Substantia nigra (tissue), 51 donors: ENCODE measurements at places on chromosomes 6 and 20.

DNA sequence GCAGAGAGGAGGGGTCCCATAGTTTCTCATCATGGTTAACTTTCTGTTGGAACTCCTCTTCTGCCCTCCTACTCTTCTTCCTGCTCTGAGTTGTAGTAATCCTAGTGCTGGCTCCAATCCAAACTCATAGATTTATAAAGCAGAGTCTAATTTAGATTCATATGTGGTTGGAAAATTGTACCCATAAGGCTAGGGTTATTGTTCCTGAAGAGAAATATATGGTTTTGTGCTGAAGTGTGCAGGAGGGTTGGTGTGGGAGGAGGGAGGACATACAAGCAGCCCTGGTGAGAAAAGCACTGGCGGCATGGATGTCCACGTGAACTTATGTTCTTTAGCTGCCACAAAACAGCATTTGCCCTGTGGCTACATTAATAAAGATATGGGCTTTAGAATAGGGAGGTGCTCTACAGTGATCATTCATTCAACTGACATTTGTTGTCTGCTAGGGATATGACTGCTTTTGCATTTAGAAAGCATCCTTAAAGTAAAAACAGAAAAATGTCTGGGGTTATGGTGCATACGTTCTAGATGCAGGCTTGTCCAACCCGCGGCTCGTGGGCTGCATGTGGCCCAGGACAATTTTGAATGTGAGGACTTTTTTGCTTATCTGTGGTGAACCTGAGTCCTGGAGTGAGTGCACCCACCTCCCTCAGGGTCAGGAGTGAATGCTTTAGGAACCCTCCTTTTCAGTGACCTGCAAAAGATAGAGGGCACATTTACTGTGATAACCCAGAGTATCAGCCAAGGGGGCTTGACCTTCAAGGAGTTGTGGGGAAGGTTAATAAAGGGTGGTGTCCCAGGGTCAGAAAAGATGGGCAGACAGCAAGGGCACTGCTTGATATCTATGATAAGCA, 4.1 kb downstream of the HLA-A start:
- no peak for DNase-seq

DNA sequence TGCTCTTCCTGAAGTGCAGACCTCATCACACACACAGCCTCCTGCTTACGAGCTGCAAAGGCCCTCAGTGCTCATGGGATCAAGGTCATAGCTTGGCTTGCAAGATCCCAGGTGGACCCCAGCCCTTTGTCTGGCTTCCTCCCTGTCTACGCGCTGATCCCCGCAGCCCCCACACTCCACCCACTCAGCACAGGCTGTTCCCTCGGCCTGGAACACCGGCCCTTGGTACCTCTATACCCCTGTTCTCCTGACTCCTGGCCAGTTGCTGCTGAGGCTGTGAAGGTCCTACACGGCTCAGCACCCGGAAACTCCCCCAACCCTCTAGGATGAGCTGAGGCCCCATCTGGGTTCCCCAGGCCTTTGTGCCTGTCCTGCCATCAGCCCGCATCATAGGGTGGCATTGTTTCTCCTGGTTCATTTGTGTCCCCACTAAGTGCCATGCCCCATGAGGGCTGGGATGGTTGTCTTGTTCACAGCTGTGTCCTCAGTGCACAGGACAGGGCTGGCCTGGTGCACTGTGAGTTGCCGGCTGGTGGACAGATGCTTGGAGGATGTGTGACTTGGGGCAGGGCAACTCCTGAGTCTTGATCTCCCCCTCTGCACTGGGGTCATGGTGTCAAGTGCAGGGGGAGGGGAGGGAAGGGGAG, 57.0 kb downstream of the ADNP start:
- no peak for DNase-seq

- DNase-seq = no peak
Observed at GRCh38 chr20:57384486-57384885, 6.7 kb upstream of the RBM38 start.

DNA sequence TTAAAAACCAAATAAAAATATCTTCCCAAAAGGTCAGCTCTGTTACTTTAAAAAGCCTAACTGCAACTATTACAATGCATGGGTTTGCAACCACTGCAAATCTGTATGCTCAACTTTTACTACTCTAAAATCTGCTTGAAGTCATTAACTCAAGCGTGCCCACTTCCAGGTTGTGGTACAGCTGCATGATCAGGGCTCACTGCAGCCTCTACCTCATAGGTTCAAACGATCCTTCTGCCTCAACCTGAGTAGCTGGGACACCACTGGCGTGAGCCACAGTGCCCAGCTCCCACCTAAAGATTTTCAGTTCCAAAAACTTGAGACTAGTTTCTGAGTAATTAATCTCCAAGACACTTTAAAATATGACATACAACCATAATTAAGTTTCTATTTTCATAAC, 8.2 kb downstream of the DIDO1 start:
- DNase-seq = no peak

DNA sequence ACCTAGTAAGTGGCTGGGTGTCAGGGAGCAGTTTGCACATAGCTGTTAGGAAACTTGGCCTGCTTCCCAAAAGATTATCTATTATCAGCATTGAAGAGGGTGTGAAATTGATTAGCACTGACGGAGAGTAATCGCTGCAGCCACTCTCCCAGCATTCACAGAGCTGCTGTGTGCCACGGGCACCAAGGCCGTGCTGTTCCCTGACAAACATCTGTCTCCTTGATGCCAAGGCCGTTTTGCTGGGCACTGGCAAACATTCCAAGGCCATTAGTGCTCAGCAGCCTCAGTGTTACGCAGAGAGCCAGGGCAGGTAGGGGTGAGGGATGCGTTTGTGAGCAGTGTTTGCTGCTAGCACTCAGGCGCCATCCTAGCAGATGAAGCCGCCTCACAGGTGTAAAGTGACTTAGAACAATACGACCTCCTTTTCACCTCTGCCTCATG, 57.7 kb upstream of the VSTM2L start:
- DNase-seq = no peak

DNA sequence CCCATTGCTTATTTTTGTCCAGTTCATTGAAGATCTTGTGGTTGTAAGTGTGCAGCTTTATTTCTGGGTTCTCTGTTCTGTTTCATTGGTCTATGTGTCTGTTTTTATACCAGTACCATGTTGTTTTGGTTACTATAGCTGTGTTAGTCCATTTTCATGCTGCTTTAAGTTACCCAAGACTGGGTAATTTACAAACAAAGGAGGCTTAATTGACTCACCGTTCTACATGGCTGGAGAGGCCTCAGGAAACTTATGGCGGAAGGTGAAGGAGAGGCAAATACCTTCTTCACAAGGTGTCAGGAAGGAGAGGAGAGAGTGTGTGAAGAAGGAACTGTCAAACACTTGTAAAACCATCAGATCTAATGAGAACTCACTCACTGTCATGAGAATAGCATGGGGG, 29.9 kb upstream of the FERMT1 start:
- no peak for DNase-seq

GRCh38 chr20:40930561-40930960, 98.1 kb upstream of the TOP1 start:
- no peak for DNase-seq

DNA sequence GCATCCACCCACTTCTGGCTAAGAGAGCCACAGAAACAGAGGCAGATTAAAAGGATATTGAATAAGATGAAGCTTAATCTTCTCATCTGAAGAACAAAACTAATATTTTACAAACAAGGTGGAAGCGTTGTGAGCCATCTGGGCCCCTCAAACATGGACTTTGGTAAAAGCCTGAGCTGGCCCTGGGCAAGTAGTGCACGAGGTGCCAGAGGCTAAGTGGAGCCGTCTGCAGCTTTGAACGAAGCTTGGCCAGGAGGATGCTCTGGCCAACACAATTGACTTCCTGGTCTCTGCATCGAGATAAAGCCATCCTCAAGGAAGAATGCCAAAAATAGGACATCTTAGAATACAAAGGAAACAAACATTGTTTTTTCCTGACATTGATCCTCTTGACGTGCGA, 53.2 kb upstream of the PLEKHG1 start:
- no peak for DNase-seq

DNA sequence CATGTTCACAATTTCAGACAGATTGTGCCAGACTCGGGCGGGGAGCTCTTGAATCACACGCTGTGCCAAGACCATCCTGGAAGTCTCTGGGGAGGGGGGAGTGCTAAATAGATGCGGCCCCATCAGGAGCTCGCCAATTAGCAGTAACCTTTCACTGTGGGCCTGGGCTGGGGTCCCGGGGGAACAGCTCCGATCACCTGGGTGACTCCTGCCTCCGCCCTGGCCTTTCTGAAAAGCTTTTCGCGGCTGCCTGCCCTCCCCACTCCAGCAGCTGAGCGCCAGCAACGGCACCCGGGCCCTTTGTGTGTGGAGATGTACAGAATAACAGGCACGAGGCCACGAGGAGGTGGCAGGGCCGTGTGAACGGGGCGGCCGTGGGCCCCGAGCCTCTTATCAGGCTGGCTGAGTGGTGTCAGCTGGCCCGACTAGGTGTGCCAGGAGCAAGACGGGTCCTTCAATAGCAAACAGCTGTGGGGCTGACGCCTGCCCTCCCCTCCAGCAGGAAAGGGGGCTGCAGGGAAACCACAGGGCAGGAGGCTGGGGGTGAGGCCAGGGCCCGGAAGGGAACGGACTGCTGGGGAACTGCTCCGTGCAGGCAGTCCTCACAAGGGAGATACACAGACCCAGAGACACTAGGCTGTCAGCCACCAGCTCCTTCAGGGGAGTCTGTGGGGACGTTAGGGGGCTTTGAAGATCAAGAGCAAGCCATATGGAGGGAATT, 56.8 kb downstream of the NOL4L start:
- no peak for DNase-seq

GRCh38 chr6:804317-804716, 111.4 kb upstream of the EXOC2 start:
- no peak for DNase-seq

DNA sequence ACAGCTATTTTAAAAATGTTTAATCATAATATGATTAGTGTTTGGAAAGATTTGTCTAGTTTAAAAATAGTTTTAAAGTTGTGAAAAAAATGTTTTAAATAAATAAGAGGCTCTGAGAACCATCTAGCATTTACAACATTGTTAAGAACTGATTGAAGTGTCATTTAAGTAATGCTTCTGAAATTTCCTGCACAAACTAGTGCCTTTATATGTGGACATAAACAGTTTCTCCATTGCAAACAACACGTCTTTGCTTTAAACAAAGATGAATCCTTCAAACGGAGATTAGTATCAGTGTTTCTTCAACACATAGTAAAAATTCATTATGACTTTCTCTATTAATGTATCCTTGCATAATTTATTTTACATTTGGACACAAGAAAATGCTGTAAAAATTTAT, 45.9 kb upstream of the ID4 start:
- DNase-seq = no peak

DNA sequence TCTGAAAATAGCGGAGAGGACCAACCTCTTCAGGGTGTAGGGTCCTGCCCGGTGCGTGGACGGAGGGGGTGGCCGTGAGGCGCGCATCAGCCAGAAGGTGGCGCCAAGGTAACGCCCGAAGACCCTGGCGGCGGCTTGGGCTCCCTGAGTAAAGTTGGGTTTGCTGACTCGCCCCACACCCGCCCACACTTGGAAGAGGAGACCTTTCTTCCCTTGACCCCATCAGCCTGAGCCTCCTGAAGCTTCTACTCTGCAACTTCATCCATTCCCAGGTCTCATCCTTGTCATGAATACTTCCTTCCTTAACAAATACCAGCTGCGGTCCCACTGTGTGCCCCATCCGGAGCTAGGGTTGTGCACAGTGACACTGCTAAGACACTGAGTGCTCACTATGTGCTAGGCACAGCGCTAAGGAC, 14.6 kb downstream of the CD40 start:
- DNase-seq = no peak

DNA sequence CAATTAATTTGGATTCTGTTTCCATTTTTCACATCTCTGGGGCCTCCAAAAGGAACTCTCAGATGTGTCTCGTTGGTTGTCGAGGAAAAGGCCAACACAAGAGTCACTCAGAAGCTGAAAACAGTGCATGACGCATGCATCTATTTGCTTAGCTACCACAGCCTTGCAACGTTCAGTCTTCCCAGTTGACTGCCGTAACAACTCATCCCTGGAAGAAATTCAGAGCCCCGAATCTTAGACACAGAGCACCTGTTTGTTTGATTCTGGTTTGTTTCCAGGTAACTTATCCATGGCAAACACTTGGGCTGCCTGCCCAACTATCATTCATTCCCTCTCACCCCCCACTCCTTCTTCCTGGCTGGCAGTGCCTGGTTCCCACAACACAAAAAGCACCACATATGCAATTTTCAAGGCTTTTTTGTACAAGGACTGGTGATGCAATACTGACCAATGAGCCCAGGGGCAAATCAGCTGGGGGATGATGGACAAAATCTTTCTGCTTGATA, 60.5 kb downstream of the ZMYND8 start:
- DNase-seq = no peak

- no peak for DNase-seq
Observed at GRCh38 chr6:4316867-4317400, 181.6 kb upstream of the ECI2 start.

DNA sequence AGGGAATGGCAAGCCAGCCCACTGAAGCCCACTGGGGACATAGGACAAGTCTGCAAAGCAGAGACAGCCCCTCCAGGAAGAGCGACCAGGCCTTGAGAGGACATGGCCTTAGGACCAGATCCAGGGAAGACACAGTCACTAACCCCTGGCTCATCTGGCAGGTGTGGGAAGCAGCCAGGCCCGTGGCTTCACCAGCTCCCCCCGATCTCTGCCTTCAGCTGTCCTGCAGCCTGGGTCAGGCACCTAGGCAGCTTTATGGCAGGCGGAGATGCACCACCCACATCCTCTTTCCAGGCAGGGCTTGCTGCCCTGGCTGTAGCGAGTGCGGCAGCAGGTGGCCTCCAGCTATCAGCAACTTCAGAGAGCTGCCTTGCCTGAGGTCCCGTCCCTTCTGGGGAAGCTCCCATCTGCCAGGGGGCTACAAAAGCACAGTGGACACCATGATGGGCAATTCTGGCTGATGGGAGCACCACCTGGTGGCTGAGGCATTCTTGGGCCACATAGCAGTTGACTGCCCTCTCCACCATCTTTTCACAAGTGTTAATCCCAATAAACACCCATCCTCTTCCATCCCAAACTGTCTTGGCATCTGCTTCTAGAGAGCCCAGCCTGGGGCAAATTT, 85.8 kb downstream of the DZANK1 start:
- DNase-seq = no peak

DNA sequence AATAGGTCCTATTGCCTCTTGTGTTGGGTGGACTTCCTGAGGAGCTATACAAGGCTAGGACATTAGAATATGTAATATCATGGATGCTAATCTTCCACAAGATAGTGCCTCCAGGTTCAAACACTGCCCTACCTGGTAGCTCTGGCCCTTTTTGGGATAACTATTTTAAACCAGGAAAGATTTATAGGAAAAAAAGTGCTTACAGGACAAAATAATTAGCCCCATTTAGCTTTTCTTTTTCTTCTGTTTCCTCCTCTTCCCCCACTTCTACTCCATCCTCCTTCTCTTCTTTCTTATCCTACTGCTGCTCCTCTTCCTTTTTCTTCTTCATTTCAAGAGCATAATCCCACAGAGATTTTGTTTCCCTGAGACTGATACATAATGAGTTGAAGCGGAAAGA, 967.4 kb downstream of the PHF3 start:
- no peak for DNase-seq
